ENCODE measurements at places on chromosomes 16 and 17.

GRCh38 chr17:80826955-80827645, 164.5 kb upstream of the CHMP6 start:
- DNase-seq, result no peak

GRCh38 chr16:17382514-17382913, 88.2 kb downstream of the XYLT1 start:
- no peak for DNase-seq

DNA sequence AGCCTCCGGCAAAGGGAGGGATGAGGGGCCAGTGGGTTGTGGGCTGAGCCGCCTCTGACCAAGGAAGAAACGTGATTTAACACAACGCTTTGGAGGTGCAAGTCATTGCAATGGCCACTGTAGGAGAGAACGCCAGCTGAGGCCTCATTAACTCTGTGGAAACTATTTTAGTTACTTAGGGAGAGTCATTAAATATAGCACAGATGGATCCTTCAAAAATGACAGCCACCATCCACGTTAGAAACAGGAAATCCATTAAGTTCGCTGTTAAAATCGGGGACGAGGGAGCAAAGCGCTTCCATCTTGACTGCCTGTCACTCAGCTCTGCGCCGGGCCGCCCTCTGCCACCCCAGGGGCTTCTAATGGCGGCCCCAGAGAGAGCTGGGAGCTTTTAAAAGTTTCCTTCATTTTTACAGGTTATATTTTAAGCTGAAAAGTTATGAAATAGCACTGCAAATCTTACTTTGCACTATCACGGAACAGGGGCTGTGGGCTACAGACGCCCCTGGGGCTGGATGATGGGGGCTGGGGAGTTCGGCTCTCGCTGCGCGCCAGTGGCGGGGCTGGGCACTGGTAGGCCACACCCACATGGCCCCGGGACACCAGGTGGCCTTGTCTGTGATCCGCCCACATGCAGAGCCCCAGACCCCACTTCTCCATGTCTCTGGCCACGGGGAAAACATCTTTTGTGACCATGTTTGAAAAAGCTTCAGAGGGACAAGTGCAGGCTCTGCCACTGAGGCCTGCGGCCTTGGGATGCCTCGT, 54.6 kb downstream of the LMF1 start:
- no peak for DNase-seq

DNA sequence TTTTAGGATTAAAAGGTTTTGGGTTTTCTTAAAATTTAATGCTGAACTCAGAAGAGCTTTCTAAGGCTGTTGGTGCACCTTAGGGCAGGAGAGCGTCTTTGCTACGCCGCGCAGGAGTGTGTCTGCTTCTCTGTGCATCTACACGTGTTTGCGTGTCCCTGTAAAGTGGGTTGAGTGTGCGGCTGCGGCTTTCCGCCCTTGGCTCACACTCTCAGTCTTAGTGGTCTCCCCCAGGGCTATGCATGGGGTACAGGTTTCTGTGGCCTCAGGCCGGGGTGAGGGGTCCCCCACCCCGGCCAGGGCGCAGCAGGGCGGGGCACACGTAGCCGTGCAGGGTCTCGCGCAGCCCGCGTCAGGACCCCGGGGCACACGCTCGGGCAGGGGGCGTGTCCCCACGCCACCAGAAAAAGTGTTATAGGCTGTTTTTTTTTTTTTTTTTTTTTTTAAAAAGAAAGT, 727 bp upstream of the TENT4B start:
- no peak for DNase-seq

DNA sequence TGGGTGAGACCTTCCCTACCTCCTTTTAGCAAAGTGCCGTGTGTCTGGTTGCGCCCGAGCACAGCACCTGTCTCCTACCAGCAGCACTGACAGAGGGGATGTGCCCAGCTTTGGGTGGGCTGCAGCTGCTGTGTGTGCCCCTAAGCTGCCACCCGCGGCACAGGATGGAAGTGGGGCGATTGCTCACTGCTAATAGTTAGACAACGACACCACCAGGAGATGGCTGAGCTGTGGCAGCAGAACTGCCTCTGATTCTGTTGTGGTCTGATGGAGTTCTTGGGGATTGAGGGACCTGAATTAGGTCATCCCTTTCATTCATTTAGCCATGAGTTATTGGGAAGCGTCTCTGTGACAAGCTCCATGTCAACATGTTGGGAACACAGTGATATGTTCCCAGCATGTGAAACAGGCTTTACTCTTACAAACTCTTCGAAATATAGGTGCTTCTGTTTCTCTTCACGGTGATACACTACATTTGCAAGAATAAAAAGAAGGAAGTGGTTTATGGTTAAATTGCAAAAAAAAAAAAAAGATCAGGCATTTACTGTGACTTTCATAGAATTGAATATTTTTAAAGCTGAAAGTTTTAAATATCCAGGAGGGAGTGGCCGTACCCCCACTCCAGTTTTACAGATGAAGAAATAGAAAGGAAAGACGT, 184.4 kb downstream of the MAF start:
- no peak for DNase-seq

DNA sequence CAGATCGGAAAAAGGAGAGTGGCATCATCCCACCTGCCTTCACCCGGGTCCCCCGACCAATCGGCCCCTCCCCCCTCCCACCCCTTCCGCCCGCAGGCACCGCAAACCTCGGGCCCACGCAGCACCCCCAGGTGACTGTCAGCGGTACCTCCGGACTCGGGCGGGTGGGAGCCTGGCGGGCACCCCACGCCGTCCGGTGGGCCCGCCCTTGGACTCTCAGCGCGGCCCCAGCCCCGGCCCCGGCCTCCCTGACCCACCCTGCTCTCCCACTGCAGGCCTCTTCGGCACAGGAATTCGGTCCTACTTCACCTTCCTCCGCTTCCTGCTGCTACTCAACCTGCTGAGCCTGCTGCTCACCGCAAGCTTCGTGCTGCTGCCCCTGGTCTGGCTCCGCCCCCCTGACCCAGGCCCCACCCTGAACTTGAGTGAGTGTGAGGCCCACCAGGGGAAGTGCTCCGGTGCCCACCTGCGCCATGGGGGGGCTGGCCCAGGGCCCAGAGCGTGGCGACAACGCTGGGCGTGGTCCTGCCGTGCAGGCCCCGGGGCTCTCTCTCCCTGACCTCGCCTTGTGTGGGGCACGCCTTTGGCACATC, 1.6 kb downstream of the TMC8 start:
- DNase-seq, result no peak

DNA sequence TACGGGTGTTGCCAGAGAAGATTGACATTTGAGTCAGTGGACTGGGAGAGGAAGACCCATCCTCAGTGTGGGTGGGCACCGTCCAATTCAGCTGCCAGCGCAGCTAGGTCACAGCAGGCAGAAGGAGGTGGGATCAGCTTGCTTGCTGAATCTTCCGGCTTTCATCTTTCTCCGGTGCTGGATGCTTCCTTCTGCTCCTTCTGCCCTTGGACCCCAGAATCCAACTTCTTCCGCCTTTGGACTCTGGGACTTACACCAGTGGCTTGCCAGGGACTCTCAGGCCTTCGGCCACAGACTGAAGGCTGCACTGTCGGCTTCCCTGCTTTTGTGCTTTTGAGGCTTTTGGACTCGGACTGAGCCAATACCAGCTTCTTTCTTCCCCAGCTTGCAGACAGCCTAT, 46.1 kb upstream of the RPL38 start:
- DNase-seq, result no peak

- no peak for DNase-seq
Observed at GRCh38 chr16:3727806-3728381, 10.6 kb upstream of the TRAP1 start.

DNA sequence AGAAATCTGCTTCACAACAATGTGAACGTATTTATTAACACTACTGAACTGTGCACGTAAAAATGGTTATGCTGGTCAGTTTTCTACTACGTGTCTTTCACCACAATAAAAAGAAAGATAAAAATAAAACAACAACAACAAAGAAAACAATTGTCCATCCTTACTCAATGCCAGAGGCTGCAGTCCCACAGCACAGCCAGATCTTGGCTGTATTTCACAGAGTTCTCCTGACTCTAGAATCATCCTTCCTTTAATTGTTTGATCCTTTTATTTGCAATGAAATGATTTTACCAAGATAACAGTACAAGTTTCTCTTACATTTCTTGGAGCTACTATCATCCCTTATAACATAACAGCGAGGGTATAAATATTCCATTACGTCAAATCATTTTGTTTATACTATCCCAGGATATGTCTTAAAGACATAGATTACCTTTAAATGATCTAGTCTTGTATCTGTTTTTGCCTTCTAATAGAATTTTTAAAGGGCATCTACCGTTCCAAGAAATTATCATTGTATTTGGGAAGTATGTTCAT, 103.3 kb downstream of the SLC39A11 start:
- no peak for DNase-seq

DNA sequence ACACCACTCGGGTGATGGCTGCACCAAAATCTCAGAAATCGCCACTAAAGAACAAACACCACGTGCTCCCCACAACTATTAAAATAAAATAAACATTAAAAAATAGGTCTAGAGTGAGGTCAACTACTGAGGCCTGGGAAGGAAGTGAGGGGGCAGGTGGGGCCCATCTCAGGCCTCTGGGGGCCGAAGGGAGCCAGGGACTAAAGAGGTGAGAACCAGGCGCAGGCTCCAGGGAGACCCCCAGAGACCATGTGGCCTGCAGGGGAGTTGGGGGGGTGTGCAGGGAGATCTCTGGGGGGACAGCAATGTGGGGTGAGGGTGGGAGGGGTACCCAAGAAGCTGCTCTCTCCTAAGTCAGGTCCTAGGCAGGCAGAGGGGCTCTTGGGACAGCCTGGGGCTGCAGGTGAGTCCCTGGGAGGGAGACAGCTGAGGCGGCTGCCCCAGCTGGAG, 111.3 kb upstream of the SMURF2 start:
- DNase-seq, result no peak

DNA sequence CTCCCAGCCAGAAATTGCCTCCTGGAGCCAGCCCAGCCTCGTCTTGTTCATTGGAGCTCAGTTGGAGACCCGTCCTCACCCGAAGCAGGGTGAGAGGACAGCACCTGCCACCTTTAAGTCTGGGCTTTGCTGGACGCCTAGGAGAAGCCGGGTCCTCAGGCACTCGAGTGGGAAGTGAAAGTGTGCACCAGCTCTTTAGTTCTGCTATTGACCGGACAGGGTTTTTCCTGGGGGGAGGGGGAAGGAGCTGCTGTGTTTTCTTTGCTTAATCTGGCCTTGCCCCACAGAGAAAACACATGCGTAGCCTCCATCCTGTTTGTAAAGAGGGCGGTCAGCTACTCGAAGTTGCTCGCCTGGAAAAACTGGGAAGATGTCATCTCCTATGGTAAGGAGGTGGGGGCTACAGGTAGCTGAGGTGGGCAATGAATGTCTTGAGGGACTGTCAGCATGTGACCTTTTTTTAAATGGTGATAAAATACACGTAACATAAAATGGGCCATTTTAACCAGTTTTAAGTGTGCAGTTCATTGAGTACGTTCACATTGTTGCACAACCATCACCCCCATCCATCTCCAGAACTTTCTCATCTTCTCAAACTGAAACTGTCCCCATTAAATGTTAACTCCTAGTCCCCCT, 34.4 kb downstream of the CMIP start:
- DNase-seq, result no peak

DNA sequence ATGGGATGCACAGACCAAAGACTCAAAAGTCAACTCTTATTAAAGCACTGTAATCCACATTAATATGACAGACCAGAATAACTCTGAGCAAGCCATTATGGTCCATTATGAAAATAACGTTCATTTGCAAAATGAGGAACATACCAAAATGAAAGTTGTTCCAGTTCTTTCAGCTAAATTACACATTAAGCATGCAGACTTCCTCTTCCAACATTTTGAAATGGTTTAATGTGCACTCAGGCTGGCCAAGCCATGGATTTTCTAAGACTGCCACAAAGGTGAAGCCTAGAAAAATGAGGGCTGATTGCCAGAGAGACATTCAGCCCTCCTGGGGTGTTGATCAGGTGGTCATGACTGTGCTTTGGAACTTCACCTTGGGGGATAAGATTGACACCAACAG, 56.7 kb upstream of the NOG start:
- DNase-seq, result no peak

GRCh38 chr17:42748908-42749798, 4.3 kb upstream of the EZH1 start:
- DNase-seq, result no peak

DNA sequence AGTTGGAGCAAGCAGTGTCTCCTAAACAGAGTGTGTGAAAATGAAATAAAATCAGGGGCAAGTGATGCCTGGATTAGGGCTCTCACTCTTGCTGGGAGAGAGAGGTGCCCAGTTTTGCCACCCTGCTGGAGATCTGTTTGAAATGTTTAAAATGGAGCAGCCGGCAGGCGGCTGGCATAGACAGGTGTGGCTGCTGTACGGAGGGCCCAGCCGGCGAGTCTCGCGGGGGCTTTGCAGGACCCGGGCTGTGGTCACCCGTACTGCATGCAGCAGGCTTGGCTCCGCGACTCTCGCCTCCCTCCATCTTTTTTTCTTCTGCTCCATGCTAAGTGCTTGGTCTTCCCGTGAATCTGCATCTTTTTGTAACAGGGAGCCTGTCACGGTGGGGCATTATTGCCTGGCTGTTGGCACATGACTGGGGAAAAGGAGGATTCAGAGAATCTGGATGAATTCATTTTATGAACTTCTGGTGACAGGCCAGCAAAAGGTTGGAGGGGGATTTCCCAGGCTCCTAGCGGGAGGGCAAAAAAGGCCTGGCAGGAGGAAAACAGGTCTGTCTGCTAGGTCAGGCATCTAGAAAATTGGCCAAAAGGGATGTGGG, 1.8 kb downstream of the ZNRF1 start:
- DNase-seq, result no peak

- no peak for DNase-seq
Observed at GRCh38 chr17:82866590-82867191, 26.9 kb upstream of the ZNF750 start.

- no peak for DNase-seq
Observed at GRCh38 chr17:2965621-2966595, 97.5 kb downstream of the OR1D5 start.

DNA sequence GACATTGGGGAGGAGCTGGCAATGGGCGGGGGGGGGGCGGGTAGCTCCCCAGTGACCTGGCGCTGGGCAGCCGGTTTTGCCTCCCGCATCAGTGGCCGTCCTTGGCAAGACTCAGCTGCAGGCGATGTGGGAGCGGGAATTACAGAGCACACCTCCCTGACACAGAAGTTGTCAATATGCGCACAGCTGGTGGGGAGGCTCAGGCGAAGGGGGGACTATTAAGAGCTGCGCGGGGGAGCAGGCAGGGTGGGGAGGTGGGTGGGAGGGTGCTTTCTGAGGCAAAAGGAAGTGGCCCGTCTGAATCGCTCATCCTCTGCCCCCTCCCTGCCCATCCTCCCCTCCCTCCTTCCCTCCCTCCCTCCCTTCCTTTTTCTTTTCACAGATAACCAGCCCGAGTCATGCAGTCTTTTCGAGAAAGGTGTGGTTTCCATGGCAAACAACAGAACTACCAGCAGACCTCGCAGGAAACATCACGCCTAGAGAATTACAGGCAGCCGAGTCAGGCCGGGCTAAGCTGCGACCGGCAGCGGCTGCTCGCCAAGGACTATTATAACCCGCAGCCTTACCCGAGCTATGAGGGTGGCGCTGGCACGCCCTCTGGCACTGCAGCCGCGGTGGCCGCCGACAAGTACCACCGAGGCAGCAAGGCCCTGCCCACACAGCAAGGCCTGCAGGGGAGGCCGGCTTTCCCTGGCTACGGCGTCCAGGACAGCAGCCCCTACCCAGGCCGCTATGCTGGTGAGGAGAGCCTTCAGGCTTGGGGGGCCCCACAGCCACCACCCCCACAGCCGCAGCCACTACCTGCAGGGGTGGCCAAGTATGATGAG, 44.0 kb downstream of the SREBF1 start:
- DNase-seq, result no peak

Data from NCI-H2029 treated with DMSO at 0.1 percent for 48 hours (cell line).